Left lung (tissue), 14 donors: ENCODE measurements at places on chromosomes 1 and 21. TPM values are rescaled to one million over a fixed set of nuclear protein-coding genes. Genes with fewer than 3 reads are reported as not detected.

The HTR6 gene
- polyA plus RNA-seq: not detected

The HTR1D gene
- 0.07 TPM for polyA plus RNA-seq

The PAQR6 gene
- 2.5 TPM for polyA plus RNA-seq

DNA sequence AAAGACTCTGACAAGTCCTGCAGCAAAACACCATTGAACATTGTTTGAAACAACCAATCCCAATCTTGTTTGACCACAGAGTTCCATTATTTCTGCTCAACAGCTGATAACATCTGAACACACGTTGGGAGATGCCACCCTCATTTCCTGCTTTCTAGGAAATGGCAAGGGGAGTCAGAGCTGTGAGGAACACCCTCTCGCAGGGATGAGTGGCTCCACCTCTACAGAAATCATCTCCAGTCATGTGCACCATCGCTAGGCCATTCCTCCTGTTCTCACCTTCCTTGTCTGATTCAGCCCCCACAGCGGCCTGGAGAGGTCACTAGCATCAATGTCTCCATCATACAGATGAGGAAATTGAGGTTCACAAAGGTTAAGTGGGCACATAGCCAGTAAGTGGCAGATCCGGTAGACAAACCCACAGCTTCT, 22.4 kb upstream of the RUNX3 start:
- no peak for DNase-seq

DNA sequence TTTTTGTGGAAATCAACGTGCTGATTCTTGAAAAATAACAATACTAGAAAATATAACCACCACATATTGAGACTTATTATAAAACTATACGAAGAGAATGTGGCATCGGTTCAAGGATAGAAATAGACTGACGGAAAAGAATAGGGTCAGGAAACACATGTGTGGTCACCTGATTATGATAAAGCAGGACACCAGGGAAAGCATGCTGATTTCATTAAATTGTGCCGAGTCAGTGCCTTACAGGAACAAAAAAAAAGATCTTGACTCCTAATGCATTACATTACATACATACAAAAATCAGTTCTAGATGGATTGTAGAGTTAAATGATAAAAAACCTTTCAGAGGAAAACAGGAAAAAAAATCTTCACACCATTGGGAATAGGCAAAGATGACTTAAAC, 43.5 kb upstream of the SERPINC1 start:
- DNase-seq: no peak

GRCh38 chr21:25898671-25899070, 163.9 kb downstream of the GABPA start:
- no peak for DNase-seq

- DNase-seq: peak; percentile 72
Measured at GRCh38 chr1:159922511-159923202, 2.6 kb downstream of the TAGLN2 start.

DNA sequence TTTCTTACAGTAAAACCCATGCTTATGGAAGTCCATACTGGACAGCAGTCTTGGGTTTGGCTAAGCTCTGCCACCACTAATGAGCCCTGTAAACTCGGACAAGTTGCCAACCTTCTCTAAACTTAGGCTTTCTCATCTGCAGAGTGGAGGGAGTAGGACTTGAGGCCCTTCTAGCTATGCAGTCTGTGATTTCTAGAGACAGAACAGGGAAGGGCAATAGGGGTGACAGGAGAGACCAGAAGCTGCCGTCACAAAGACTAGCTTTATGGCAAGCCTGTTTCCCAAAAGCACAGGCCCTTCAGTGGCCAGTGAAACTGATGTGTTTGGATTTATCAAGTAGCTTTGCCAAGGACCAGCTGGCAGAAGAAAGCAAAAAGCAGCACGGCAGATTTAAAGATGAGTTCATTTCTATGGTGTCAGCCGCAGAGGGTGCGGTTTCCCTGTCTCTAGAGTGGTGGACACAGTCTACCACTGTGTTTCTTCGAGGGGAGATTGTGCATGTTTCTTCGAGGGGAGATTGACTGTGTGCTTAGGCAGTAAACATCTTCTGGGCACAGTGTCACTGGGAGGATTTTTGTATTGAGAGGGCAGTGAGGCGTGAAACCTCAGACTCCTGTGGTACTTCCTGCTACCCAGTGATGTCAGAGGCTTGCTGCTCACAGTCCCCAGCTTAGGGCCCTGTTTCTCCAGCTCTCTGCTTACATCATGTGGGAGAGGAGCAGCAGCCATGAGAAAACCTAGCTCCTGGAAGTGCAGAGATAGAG, 119.0 kb downstream of the ROR1 start:
- DNase-seq: no peak

DNA sequence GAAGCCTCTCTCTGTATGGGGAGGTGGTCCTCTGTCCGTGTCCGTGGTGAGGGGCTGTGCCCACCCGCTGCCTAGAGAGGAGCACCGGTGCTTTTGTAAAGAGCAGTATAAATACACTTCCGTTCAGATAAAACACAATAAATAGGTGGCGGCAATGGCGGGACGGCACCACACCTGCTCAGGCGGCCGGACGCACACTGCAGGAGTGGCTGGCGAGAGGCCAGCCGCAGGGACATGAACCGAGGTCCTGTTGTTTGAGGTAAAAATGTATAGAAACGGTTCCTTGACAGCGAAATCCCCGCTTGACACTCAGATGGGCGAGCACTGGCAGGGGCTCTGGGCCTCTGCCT, 40.8 kb downstream of the KRTAP10-1 start:
- no peak for DNase-seq

GRCh38 chr1:218817691-218818465, 355.8 kb upstream of the LYPLAL1 start:
- DNase-seq: peak; percentile 50

DNA sequence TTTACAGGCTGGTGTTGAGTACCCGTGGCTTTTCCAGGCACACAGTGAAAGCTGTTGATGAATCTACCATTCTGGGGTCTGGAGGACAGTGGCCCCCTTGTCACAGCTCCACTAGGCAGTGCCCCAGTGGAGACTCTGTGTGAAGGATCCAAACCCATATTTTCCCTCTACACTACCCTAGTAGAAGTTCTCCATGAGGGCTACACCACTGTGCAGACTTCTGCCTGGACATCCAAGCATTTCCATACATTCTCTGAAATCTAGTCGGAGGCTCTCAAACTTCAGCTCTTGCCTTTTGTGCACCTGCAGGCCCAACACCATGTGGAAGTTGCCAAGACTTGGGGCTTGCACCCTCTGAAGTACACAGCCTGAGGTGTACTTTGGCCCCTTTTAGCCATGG, 227.8 kb downstream of the BACH1 start:
- no peak for DNase-seq

- DNase-seq: no peak
Measured at GRCh38 chr1:40258445-40258769, 371 bp downstream of the ZMPSTE24 start.

DNA sequence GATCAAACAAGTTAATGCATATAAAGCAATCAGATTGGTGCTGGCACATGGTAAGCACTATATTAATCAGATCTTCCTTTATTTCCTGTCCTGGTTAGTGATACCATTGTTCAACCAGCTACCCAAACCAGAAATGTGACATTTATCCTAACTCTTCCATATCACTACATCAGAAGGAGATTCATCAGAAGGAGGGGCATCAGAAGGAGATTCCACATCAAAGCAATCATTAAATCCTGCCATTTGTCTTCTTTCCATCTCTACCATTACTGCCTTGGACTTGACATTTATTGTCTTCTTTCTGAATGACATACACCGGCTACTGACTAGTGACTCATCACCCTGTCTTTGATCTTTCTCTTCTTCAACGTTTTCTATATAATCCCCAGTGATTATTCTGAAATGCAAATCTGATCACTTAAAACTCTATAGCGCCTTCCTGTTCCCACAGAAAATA, 75.0 kb downstream of the DNM3 start:
- no peak for DNase-seq

- DNase-seq: no peak
Measured at GRCh38 chr1:67165468-67166041, 699 bp upstream of the IL23R start.

DNA sequence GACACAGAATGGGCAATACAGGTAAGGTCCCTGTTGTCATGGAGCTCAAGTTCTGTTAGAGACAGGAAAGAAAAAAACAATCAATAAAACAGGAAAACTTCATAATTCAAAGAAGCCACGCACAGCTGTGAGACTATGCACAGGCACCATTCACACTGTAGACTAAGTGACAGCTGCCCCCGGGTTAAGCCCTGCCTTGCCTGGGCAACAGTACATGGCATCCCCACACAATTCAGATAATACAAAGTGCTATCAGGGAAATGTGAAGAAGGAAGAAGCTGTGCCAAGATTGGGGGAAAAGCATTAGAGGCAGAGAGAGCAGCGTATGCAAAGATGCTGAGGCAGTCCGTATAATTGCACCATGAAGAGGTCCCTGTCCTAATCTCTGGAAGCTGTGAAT, 9.0 kb upstream of the KCNE2 start:
- DNase-seq: no peak

- DNase-seq: no peak
Measured at GRCh38 chr1:82260051-82260450, 459.3 kb downstream of the ADGRL2 start.

DNA sequence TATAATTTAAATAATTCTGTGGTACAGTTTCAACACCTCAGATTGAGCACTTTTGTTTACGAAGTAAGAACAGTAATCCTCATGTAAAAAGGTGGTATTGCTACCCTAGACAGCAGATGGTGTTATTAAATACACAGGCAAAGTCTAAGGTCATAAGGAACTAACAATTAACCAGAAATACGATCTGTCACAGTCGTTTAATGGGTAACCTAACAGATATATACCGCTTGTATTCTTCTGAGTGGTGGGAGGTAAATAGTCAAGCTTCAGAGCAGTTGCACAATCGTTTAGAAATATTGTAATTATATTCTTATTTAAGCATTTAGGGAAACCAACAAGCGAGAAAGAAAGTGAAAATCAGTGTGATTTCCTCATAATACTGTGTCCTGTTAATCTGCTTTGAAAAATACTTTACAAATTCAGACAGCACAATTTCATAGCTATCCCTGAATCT, 9.8 kb upstream of the IRF2BP2 start:
- DNase-seq: no peak

DNA sequence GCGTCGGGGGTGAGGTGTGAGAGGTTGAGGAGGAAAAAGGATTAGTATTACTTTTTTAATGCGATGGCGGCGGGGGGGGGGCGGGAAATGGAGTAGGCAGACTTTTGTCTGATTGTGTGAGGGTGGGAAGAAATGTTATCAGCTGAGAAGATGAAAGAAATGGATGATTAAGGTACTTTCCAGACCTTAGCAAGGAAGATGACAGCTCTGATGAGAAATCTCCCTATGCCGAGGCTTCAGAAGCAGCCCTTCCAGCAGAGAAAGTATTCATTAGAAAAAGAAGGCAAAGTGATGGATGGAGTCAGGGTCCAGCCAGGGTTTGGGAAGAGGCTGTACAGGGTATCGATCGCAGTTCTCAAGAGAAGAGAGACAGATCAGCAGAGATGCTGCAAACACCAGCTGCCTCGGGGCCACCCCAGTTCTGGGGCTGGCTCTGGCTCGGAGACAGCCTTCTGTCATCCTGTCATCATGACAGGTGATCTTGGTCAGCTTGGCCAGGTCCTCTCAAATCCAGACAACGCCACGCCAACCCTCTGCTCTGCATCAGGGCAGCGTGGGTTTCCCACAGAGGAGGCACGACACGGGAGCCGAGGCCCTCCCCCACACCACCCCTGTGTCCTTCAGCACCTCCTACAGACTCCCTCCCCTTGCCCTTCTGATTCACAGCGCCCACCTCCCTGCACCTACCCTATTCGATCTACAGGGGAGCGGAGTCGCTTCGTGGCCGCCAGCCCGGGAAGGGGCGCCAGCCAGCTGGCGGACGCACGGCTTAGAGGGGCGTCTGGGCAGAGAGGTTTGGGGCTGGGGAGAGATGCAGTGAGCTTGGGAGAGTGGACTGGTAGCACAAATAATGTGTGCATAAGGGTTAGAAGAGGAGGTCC, 674 bp upstream of the ATXN7L2 start:
- DNase-seq: no peak

DNA sequence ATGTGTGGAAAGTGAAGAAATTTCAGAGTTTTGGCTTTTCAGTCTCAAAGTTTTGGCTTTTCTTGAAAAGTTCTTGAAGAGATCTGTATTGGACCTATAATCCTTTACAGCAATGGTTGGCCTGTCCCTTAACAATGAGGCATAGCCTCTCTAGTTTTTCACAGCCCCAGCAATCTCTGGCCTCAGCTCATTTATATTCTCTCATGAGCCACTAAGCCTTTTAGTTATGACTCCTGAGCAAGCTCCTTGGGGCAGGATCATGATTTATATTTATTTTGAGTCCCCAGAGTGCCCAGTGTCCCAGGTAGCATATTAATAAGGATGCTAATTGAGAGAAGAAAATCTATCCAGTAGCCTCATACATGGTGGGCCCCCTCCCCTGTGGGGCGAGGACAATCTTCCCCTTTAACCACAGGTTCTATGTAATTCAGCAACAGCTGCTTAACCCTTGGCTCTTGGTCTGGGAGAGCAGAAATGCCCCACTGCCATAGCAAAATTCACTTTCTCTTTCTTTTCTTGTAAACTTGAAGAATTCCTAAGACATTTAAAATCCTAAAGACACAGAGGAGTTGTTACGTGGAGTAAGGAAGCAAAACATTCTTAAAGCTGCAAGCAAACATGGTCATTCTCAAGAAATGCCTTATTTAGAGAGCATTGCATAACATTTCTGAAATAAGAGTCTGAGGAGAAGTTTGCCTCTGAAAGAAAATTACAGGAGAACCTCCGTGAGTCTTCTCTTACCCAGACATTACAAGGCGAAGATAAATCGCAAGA, 6.3 kb downstream of the NGF start:
- no peak for DNase-seq
